Caco-2 (cell line): ENCODE measurements at places on chromosomes 16 and 17.

GRCh38 chr16:19680881-19681340 is 37.1 kb downstream of the KNOP1 start:
- no peaks in the 10 kb centered on the region for H3K4me1 ChIP-seq
- no peak for DNase-seq
- no peak overlapping the region for H3K4me3 ChIP-seq
- H3K27ac ChIP-seq, result no peak overlapping the region
- H3K27me3 ChIP-seq, result no peaks in the 10 kb centered on the region

- H3K27ac ChIP-seq, result no peak overlapping the region
- H3K27me3 ChIP-seq, result no peaks in the 10 kb centered on the region; the same call in 1 of the 2 replicates
- DNase-seq, result no peak
Observed at GRCh38 chr17:45794840-45795239, 10.7 kb downstream of the CRHR1 start.

GRCh38 chr17:80992077-80992947 is 671 bp downstream of the CHMP6 start:
- peak; percentile 27 for DNase-seq
- peaks cover 13% of the 10 kb centered on the region for H3K4me1 ChIP-seq
- H3K27me3 ChIP-seq, result no peaks in the 10 kb centered on the region
- H3K27ac ChIP-seq, result no peak overlapping the region

- H3K27me3 ChIP-seq, result peaks cover 2% of the 10 kb centered on the region
- H3K36me3 ChIP-seq, result no peaks in the 10 kb centered on the region
- H3K27ac ChIP-seq, result no peak overlapping the region
- H3K4me1 ChIP-seq, result no peaks in the 10 kb centered on the region
Observed at GRCh38 chr16:88963583-88963982, 13.4 kb downstream of the CBFA2T3 start.

DNA sequence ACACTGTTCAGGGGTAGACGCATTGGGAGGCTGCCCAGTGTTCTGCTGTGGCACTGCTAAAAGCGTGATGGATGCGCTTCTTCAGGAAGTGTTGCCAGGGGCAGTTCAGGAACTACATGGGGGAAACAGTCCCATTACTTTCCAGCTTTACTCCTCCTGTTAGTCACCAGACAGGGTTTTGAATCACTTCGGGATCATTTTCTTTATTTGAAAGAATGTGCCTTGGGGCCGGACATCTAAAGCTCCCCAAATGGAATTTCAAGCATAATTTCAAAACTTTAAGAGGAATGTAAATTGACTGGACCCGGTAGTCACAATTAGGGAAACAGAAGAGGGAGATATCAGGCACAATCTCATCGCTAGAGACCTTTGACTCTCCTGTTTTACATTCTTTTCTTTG is 1.3 kb upstream of the KRTAP2-1 start:
- H3K4me3 ChIP-seq, result no peak overlapping the region
- H3K36me3 ChIP-seq, result no peaks in the 10 kb centered on the region
- H3K4me1 ChIP-seq, result peaks cover 25% of the 10 kb centered on the region
- peak; percentile 65 for DNase-seq
- H3K27me3 ChIP-seq, result no peaks in the 10 kb centered on the region
- peak overlapping the region; percentile 91 for H3K27ac ChIP-seq

- DNase-seq, result no peak
- no peaks in the 10 kb centered on the region for H3K4me1 ChIP-seq
- no peak overlapping the region for H3K27ac ChIP-seq
- no peaks in the 10 kb centered on the region for H3K36me3 ChIP-seq
- H3K4me3 ChIP-seq, result no peak overlapping the region
Observed at GRCh38 chr16:24085666-24086065, 170.5 kb upstream of the CACNG3 start.

DNA sequence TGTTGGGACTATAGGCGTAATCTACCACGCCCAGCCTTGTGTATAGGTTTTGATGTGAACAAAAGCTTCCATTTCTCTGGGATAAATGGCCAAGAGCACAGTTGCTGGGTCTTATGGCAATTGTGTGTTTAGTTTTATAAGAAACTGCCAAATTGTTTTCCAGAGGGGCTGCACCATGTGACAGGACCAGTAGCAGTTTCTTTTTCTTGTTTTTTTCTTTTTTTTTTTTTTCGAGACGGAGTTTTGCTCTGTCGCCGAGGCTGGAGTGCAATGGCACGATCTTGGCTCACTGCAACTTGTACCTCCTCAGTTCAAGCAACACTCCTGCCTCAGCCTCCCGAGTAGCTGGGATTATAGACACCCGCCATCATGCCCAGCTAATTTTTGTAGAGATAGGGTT is 34.3 kb upstream of the CBX4 start:
- no peak overlapping the region for H3K27ac ChIP-seq
- H3K27me3 ChIP-seq, result no peaks in the 10 kb centered on the region
- no peak overlapping the region for H3K4me3 ChIP-seq
- no peak for DNase-seq
- H3K4me1 ChIP-seq, result no peaks in the 10 kb centered on the region

- DNase-seq, result no peak
Observed at GRCh38 chr16:65524231-65524630, 402.4 kb upstream of the CDH11 start.

DNA sequence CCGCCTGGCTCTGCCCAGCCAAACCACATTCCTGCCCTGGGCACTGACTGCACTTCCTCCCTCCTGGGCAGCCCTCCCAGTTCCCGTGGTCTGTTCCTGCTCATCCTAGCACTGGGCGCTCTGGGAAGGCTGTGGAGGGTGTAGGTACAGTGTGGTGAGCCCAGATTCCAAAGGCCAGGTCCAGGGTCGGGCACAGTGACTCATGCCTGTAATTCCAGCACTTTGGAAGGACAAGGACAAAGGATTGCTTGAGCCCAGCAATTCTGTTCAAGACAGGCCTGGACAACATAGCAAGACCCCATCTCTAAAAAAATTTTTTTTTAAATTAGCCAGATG is 30.6 kb downstream of the C16orf74 start:
- no peak overlapping the region for H3K27ac ChIP-seq
- no peak for DNase-seq
- H3K4me3 ChIP-seq, result no peak overlapping the region
- peaks cover 11% of the 10 kb centered on the region for H3K4me1 ChIP-seq
- H3K27me3 ChIP-seq, result no peaks in the 10 kb centered on the region

GRCh38 chr17:62859146-62859545 is 51.0 kb upstream of the MARCHF10 start:
- no peak overlapping the region for H3K27ac ChIP-seq
- peaks cover 11% of the 10 kb centered on the region for H3K4me1 ChIP-seq
- no peaks in the 10 kb centered on the region for H3K36me3 ChIP-seq
- no peak overlapping the region for H3K4me3 ChIP-seq
- no peak for DNase-seq
- H3K27me3 ChIP-seq, result no peaks in the 10 kb centered on the region

GRCh38 chr16:67206838-67207248 is 7.9 kb downstream of the ELMO3 start:
- no peaks in the 10 kb centered on the region; the same call in 1 of the 2 replicates for H3K36me3 ChIP-seq
- DNase-seq, result no peak
- H3K4me1 ChIP-seq, result peaks cover 12% of the 10 kb centered on the region; the same call in 1 of the 2 replicates
- no peak overlapping the region for H3K4me3 ChIP-seq
- H3K27ac ChIP-seq, result peak overlapping the region; percentile 9

DNA sequence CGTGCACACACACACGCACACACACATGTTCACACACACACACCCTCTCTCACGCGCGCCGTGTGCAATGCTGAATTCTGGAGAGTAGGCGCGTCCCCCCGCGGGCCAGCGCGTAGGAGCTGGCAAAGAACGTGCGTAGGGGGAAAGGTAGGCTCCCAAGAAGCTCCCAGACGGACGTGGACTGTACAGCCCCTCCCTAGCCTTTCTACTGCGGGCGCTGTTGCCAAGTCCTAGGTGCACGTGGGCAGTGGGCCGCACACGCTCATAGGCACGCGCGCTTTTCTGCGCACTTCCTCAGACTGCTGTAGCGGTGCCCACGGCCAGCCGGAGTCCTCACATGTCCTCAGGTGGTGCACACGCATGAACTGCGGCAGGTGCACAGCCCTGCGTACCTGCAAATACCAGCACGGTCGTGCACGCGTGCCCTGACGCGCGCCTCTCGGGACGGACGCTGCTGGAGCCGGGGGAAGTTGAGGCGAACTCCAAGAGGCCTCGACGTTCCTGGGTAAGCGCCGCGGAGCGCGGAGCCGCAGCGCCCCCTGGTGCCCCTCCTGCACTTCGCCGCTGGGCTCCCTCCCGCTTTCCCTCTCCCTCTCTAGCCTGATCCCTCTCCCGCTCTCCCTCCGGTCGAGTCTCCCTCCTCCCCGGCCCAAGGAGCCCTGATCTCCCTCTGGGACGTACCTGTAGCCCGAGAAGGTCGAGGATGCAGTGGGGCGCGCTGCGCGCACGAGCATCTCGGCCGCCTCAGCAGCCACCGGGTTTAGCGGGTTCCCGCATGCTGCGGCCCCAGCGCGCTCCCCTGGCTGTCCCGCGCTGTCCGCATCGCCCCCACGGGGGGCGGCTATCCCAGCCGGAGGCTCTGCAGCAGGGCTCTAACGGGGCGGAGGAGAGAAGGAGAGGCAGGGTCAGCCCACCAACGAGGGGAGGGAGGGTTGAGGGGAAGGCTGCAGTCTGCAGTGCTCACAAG is 749 bp downstream of the GRIN2A start:
- H3K27me3 ChIP-seq, result no peaks in the 10 kb centered on the region
- H3K36me3 ChIP-seq, result no peaks in the 10 kb centered on the region
- DNase-seq, result peak; percentile 43
- peak overlapping the region; percentile 29 for H3K4me3 ChIP-seq
- no peak overlapping the region for H3K27ac ChIP-seq

GRCh38 chr16:50576403-50577113 is 28.4 kb downstream of the NKD1 start:
- H3K36me3 ChIP-seq, result no peaks in the 10 kb centered on the region; the same call in none of the 2 replicates
- no peak overlapping the region for H3K4me3 ChIP-seq
- H3K4me1 ChIP-seq, result no peaks in the 10 kb centered on the region
- no peak overlapping the region for H3K27ac ChIP-seq

DNA sequence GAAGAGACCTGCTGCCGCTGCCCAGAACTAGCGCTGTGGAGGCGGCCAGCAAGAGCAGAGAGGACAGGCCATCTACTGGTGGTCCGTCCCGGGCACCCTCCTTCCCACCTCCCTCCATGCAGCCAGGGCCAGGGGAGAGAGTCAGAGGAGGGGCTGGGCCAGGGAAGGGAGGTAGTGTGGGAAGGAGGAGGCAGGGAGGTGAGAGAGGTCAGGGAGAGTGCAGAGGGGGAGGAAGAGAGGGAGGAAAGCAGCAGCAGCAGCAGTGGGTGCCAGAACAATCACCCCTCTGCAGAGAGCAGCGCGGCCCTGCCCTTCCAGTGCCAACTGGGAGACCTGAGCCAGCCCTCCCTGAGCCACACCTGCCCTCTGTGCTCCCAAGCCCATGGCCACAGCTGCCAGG is 6.6 kb downstream of the C16orf95 start:
- H3K36me3 ChIP-seq, result no peaks in the 10 kb centered on the region
- H3K4me1 ChIP-seq, result no peaks in the 10 kb centered on the region
- no peak overlapping the region for H3K27ac ChIP-seq
- DNase-seq, result no peak
- H3K27me3 ChIP-seq, result no peaks in the 10 kb centered on the region

GRCh38 chr17:82415336-82415735 is 2.8 kb upstream of the HEXD start:
- no peak overlapping the region for H3K27ac ChIP-seq
- 0 out of 2 replicates have a peak, but pooled peaks cover 3% of the 10 kb centered on the region for H3K4me1 ChIP-seq
- no peak for DNase-seq
- H3K27me3 ChIP-seq, result no peaks in the 10 kb centered on the region

- H3K4me1 ChIP-seq, result peaks cover 5% of the 10 kb centered on the region
- H3K27ac ChIP-seq, result no peak overlapping the region
- H3K36me3 ChIP-seq, result no peaks in the 10 kb centered on the region
- H3K4me3 ChIP-seq, result no peak overlapping the region
- DNase-seq, result no peak
Observed at GRCh38 chr16:17557949-17558348, 87.2 kb upstream of the XYLT1 start.

GRCh38 chr16:2003827-2004641 is 5.6 kb downstream of the ZNF598 start:
- peaks cover 2% of the 10 kb centered on the region for H3K36me3 ChIP-seq
- H3K27me3 ChIP-seq, result no peaks in the 10 kb centered on the region
- no peak overlapping the region for H3K27ac ChIP-seq

DNA sequence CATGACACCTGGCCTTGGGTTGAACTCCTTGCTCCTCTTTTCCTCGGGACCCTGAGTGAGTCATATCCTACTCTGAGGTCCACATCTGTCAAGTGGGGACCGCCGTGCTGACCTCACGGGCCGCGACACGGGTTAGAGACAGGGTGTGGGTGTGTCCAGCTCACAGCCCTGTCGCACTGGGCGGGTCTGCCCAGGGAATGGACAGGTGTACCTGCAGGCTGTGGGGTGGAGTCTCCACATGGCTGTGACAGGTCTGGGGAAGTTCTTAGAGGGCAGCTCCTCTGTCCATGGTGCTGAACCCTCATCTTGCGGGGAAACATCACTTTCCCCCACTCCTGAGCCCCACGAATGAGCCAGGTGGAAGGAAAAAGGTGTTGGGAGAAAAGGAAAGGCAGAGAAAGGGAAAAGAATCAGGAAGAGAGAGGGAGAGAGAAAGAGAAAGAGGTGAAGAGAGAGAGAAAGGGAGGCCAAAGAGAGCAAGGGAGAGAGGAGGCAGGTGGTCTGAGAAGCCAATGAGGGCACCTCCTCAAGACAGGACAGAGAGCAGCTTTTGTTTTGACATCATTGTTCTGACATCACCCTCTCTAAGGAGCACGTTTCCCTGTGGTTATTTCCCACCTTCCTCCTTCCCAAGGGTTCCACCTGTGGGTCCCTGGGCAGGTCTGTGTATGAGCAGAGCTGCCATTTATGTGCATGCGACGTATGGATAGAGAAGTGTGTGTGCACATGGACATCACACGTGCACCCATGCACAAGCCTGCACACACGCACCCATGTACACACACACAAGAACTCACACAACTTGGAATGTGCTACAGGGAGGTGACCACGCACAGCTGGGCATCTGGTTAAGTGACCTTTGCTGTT is 32.6 kb upstream of the CBFA2T3 start:
- no peaks in the 10 kb centered on the region for H3K27me3 ChIP-seq
- no peaks in the 10 kb centered on the region for H3K36me3 ChIP-seq
- H3K4me1 ChIP-seq, result no peaks in the 10 kb centered on the region
- peak; percentile 67 for DNase-seq
- H3K4me3 ChIP-seq, result no peak overlapping the region

DNA sequence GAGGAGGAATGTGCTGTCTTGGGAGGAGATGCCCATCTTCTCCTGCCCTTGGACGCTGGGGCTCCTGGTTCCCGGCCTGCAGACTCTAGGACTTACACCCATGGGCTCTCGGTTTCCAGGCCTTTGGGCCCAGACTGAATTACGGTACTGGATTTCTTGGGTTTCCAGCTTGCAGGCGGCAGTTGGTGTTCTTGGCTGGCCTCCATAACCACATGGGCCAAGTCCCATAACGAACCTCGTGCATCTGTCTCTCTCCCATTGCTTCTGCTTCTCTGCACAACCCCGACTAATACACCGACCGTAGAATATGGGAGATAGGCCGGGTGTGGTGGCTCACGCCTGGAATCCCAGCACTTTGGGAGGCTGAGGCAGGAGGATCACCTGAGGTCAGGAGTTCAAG is 162.6 kb downstream of the SDK2 start:
- H3K4me3 ChIP-seq, result no peak overlapping the region
- no peak overlapping the region for H3K27ac ChIP-seq
- H3K36me3 ChIP-seq, result no peaks in the 10 kb centered on the region
- no peak for DNase-seq
- H3K4me1 ChIP-seq, result no peaks in the 10 kb centered on the region
